Brain microvascular endothelial cell (primary cell): ENCODE measurements at places on chromosomes 5 and 9.
A peak's percentile ranks its signal among the peaks of the same experiment; 100 is the strongest.

GRCh38 chr5:66912787-66913186, 283.8 kb downstream of the CD180 start:
- no peak for DNase-seq

DNA sequence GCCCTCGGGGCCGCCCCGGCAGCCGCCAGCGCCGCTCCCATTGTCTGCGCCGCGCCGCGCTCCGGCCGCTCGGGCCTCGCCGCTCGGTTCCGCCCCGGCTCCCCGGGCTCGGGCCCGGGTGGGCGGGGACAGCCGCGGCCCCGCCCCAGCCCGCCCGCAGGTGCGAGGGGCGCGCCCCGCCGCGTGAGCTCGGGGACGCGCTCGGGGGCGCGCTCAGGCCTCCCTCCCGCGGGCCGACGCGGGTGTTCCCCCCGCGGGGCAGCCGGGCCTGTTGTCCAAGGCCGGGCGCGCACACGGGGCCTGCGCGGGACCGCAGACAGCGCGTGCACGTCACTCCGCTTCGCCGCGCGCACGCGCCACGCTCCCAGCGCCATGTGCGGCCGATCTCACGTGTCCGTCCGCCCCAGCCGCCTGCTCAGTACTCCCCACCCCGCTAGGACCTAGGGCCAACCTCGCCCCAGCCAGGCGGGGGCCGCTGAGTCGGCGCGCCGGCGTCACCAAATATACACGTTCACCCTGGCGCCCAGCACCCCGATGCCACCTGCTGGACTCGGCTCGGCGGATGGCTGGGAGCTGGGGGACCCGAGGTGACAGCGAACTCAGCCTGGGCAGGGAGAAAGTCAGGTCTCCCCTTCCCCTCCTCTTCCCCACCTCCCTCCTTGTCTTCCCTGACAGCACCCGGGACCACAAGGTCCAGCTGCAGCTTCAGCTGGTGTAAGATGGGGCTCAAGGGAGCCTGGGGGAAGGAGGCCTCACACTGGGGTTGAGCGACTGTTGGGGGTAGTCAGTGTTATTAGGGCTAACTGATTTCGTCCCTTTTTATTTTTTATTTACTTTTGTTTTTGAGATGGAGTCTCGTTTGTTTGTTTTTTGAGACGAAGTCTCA, 14.3 kb downstream of the GBGT1 start:
- DNase-seq = peak; percentile 71

GRCh38 chr5:164345173-164345849, 839.9 kb downstream of the MAT2B start:
- DNase-seq = no peak

DNA sequence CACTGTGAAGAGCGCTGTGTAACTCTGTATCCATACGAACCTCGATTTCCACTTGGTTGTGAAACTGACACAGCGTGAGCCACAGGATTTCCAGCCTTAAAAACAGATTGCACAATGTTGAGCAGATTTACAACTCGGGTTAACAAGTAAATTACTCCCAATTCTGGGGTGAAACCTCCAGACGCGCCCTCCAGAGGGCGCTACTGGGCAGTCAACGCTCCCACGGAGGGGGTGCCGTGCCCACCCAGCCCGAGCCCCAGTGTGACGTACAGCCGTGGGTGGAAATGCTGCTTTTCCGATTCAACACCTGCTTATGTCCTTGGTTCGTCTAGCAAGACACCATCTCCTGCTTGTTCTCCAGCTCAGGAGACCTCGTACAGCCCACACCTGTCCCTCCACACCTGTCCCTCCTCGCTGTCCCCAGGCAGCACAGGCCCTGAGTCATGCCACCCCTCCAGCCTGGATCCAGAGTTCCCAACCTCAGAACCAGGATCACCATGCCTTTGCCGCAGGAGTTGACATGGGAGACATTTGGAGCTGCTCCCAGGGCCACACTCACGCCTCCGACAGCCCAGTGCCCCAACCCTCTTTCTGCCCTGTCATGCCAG, 34.4 kb upstream of the SLC6A3 start:
- no peak for DNase-seq

GRCh38 chr9:76431601-76432000, 27.4 kb upstream of the GCNT1 start:
- DNase-seq = no peak

- no peak for DNase-seq
Observed at GRCh38 chr5:51860532-51861018, 477.3 kb downstream of the ISL1 start.

DNA sequence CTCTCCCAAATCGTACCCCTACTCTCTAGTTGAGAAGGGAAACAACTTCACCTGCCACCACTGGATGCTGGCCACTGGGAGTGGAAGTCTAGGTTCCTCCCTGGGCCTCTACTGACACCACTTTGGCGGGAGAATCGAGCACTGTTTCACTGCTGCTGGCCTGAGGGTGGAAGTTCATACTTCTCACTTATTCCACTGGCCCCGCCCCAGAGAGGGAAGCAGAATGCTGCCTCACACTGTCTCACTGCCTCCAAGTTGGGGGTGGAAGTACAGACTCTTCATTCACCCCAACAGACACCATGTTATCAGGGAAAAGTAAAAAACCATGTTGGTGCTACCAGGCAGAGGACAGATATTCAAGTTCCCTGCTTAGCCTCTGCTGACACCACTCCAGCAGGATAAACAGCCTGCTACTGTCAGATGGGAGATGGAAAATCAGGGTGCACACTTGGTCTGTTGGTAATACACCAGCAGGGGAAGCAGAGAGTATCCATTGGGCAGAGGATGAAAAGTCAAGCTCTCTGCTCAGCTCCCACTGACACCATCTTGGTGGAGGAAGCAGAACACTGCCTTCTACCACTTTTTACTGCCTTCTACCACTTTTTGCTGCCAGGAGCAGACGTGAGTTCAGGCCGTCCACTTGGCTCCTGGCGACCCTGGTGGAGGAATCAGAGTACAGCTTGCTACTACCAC, 159.4 kb downstream of the SIL1 start:
- DNase-seq = no peak

GRCh38 chr9:112404508-112404932, 24.6 kb downstream of the HSDL2 start:
- no peak for DNase-seq

DNA sequence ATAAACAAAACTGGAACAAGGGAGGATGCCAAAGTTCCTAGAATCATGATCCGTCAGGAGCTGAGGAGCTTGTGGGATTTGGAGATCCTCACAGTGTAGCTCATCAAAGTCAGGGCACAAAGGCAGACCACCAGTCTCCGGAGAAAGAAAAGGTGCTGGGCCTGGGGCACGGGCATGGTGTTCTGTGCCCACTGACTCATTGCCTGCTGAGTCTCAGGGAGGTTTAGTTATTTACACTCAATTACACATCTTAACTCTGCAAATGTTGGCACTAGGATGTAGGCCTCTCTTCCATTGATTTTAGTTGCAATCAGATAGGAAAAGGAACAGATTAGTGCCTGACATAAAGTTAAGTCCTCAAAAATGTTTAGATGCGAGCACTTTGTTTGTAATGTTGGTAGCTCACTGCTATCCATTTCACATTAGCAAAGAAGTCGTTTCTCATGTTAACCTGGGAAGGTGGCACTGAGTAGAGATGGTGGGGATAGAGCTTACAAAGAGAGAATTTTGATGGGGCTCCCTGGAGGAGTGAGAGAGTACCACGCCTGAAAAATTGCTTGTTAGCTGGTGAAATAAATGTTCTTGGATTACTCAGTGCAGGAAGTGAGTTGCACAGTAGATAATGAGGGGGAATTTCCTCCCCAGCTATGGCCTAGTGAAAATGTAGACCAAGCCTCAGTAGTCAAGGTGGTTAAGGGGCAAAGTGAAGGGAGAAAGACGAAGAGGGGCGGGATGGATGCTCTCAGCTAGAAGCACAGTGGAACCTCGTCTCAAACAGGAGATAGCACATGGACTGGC, 109.5 kb upstream of the CD180 start:
- no peak for DNase-seq

DNA sequence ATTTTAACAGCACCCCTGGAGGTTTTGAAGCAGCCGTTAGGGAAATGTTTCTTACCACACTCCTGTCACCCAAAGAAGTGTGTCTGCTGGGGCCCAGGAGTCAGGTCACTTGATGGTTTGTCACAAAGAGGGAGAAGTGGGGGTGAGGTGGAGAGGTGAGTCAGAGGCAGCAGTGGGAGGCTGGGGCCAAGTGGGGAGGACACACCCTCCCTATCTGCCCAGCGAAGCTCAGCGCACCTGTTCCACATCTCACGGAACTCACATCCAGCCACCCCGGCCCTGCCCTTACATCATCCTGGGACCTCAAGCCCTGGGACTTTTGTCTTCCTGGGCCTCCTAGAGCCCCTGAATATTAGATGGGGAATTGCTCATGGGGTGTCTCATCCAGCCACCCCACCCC, 171.1 kb upstream of the SMIM23 start:
- no peak for DNase-seq

GRCh38 chr5:119895066-119895465, 265.7 kb downstream of the FAM170A start:
- no peak for DNase-seq

GRCh38 chr9:88077071-88077617, 61.1 kb downstream of the SPATA31C2 start:
- DNase-seq = no peak

GRCh38 chr5:92927291-92927778, 653.7 kb downstream of the NR2F1-AS1 start:
- no peak for DNase-seq

GRCh38 chr5:149130121-149130914, 11.0 kb upstream of the ABLIM3 start:
- DNase-seq = no peak

DNA sequence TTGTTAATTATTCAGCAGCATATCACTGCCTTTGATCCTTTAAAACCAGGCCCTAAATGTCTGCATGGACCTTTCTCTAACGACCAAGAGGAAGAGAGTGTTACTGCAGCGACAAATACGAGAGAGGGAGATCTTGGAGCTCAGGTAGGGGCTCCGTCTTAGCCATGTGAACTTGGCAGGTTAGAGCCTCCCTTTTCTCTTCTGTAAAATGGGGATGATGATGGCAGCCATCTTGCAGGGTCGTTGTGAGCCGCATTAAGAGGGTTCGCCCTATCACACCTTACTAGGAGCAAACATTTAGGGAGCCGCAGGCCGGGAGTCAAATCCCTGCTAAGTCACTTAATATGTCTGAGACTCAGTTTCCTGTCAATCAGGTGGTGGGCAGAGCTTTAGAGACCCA, 1.6 kb downstream of the ENG start:
- no peak for DNase-seq

DNA sequence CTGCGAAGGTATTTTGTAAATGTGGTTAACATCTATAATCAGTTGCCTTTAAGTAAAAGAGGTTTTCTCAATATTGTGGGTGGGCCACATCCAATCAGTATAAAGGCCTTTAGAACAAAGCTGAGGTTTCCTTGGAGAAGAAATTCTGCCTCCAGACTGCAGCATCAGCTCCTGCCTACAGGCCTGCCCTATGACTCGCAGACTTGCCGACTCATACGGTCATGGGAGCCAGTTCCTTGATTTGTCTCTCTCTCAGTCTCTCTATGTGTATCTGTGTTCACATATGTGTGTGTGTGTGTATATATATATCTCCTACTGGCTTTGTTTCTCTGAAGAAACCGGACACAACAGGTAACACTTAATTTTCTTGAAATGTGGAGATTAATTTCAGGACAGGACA, 45.3 kb downstream of the SLC36A1 start:
- DNase-seq = peak; percentile 48

DNA sequence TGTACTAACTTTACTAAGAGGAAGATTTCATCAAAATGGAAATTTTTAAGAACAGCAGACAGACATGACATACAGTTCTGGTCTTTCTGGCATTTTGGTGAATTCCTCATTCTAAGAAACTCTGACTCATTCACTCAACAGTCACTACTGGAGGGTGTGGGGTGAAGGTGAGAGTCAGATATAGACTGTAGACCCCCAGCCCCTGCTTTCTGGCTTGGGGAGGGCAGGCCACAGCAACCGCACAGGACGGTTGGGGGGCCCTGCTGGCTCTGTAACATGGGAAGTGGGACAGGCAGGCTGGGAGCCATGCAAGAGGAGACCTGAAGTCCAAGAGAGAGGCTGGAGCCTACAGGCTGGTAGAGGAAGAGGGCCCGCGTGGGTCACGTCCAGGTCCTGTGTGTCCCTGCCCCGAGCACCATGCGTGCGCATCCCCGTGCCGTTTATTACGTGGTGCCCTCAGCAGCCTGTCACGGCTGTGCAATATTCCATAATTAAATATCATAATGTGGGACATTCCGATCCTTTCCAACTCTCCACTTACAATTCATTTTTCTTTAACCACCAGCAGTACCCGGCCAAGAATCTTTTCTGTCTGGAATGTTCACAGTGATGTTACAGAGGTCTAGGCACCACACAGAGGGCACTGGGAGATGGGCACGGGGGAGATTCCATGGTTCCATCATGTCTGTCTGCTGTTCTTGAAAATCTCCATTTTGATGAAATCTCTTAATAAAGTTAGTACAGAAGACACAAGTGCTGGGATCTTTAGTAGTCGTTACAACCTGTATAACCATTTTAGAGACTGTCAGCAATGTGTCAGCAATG, 75.5 kb downstream of the SEMA4D start:
- DNase-seq = peak; percentile 43

- no peak for DNase-seq
Observed at GRCh38 chr5:112529525-112529924, 110.4 kb upstream of the EPB41L4A start.

DNA sequence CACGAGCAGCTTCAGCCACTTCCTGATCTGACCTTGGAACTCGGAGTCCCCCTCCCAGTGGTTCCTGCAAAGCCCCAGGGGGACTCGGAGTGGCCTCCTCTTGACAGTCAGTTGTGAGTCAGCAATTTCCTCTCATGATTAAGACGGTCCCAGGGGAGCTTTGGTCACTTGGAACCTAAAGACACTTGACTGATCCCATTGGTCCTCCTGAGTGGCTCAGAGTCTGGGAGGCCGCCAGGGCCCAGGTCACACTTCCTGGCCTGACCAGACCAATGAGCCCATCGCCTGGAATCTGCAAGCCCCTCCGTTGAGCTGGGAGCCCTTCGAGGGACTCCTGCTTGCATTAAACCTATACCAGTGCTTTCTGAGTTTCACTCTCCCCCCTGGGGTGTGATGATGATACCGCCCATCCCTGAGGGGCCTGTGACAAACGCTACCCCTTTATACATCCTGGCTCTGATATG, 29.1 kb downstream of the TSPAN17 start:
- DNase-seq = peak; percentile 71

DNA sequence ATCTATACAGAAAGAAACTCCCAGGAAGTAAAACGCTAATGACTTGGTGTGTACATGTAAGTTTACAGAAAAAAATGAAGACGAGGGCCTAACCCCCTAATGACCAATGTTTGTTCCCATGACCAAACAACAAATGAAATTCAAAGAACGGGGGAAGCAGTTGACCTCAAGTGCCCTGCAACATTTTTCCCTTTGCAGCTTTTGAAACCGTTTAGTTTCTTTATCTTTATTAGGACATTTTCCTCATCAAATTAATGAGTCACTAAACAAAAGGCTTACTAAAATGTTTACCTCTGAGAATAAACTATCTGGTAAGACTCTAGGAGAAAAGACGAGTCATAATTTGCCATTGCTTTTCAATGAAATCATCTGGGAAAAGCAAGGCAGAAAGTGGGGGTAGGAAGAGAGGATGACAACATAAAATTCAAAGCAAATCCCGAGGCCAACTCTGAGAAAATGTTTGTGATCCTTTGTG, 57.4 kb downstream of the LHFPL2 start:
- DNase-seq = peak; percentile 60
